ENCODE measurements at places on chromosomes 2 and 18.

GRCh38 chr2:130251535-130251872 lies 53.3 kb upstream of the TUBA3E start:
- H3K4me3 ChIP-seq: no peak overlapping the region
- H3K27ac ChIP-seq: no peak overlapping the region
- H3K4me1 ChIP-seq: peaks cover 7% of the 10 kb centered on the region
- H3K36me3 ChIP-seq: no peaks in the 10 kb centered on the region
- DNase-seq: no peak
- peaks cover 86% of the 10 kb centered on the region for H3K27me3 ChIP-seq

DNA sequence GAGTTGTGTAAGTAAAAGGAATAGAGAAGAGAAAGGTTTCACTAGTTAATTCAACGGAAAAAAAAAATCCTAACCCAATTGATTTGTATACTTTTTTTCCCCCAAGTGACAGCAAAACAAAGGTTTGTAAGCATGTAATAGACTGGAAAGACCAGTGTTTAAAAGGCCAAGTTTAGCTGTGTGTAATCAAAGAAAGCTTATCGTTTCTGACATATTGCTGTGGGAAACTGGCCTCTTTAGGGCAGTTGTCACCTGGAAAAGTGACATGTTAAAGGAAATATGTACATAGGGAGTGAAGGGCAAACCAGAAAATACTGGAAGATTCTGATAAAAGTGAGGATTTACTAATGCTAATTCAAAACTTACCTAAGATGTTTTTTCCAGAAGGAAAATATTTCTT lies 45.9 kb upstream of the EPHA4 start:
- no peaks in the 10 kb centered on the region for H3K36me3 ChIP-seq
- H3K27me3 ChIP-seq: no peaks in the 10 kb centered on the region
- DNase-seq: no peak

DNA sequence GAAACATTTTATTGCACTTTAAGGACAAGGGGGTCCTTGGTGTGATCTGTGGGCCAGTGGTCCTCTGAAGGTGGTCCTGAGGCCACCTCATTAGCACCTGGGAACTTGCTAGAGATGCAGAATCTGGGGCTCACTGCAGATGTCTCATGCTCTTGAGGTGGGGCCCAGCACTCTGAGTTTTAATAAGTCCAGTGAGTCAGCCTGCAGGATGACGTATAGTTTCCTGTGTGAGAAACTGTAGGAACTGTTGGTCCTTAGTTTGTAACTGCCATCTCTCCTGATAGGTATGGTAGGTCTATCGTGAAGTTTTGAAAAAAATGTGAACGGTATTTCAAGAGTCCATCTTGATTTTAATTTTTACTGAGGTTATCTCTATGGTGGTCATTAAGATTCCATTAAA lies 2.8 kb downstream of the TRPM8 start:
- no peak overlapping the region for H3K4me3 ChIP-seq
- no peaks in the 10 kb centered on the region for H3K36me3 ChIP-seq
- H3K27me3 ChIP-seq: peaks cover 66% of the 10 kb centered on the region
- H3K4me1 ChIP-seq: no peaks in the 10 kb centered on the region

GRCh38 chr18:74480149-74480651 lies 16.0 kb upstream of the CNDP2 start:
- H3K4me1 ChIP-seq: peaks cover 12% of the 10 kb centered on the region
- no peaks in the 10 kb centered on the region for H3K27me3 ChIP-seq
- H3K27ac ChIP-seq: no peak overlapping the region
- H3K4me3 ChIP-seq: no peak overlapping the region
- DNase-seq: no peak

- peaks cover 77% of the 10 kb centered on the region for H3K4me1 ChIP-seq
- peak overlapping the region; percentile 92 for H3K27ac ChIP-seq
- peak; percentile 84 for DNase-seq
- H3K27me3 ChIP-seq: no peaks in the 10 kb centered on the region
Observed at GRCh38 chr18:13221869-13222855, 3.6 kb downstream of the LDLRAD4 start.

All from left ventricle myocardium inferior (tissue), 1 donor.